Left renal cortex interstitium (tissue), 4 donors: ENCODE measurements at places on chromosomes 6 and 20.

DNA sequence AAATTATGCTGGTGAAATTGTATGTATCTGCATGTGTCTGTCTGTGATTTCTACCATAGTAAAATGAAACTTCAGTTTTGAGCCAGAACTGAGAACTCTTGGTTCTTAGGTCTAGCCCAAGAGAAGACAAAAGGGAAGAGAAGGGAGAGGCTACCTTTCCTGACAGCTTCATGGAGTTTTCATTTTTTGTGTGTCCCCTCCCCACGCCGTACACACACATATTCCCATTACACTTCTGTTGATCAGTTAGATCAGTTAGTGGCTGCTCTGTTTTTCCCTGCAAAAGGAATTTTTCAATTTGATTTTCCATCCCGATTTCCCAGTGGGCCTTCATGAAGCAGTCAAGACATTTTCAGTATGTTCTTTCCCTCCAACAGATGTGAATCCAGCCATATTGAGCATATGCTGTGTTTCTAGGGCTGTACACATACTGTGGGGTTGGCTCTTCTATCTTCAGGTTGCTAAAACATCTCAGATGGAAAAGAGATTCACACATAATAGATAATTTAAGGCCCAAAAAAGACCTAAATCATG, 52.5 kb downstream of the HIVEP1 start:
- no peak for DNase-seq

DNA sequence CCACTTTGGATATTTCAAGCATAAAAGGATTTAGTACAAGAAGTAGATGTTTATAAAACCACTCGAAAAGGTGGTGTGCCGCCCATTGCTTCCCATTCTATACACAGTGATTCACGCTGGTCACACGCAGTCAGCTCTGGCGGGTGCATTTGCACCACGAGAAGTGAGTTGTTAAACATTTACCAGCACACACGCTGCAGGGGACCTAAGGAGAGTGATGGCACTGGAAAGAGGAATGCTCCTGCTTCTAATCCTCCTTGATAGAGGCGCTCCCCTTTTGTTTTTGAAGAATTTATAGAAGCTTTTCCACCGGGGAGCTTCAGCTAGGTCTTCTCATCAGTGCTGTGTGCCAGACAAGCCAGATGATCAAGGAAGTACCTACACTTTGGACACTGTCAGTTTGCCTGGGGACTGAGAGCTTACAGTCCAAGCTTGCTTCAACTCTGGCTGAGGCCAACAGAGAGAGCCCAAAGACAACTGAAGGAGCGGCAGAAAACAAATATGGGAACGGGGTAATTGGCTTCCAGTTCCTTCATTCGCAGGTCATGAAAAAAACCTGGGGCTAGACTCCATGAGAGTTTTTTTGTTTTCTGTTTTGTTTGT, 31.2 kb downstream of the MUC22 start:
- no peak for DNase-seq

DNA sequence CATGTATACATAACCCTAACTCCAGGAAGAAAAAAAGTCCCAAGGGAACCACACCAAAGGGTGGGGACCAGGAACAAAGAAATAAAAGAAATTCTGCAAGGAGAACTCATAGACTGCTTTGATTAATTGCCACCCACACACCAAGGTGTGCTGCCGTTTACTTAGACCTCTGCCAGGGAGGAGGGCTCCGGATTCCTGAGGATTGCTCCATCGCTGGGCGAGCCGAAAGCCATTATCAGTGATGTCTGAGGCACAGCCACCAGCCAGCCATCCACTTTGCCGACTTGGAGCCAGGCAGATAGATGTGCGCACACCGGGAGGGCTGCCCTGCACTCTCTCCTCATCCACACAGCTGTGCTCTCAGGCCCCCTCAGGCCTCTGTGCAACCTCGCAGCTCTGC, 272.7 kb upstream of the FOXQ1 start:
- DNase-seq: no peak

- DNase-seq: no peak
Observed at GRCh38 chr20:1724901-1725300, 67.3 kb upstream of the SIRPG start.

GRCh38 chr6:52566853-52567279, 10.0 kb downstream of the TRAM2 start:
- no peak for DNase-seq

- DNase-seq: no peak
Observed at GRCh38 chr6:168584671-168585070, 143.7 kb downstream of the SMOC2 start.

DNA sequence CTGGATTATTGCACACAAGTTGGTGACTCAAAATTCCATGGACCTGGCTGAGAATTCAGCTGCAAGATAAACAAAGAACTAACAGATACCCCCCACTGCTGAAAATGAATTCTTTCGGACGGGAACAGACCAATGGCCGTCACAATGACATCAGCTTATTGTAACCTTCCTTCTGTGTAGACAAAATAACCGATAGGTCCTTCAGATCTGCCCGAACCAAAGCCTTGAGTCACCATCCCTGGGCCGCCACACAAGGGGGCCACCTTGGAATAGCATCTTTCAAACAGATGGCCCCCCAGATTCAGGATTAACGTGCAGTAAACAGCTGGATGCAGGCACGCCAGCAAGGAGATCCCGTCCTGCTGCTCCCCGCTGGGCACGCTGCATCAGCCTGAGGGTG, 214.0 kb upstream of the EXOC2 start:
- DNase-seq: no peak

DNA sequence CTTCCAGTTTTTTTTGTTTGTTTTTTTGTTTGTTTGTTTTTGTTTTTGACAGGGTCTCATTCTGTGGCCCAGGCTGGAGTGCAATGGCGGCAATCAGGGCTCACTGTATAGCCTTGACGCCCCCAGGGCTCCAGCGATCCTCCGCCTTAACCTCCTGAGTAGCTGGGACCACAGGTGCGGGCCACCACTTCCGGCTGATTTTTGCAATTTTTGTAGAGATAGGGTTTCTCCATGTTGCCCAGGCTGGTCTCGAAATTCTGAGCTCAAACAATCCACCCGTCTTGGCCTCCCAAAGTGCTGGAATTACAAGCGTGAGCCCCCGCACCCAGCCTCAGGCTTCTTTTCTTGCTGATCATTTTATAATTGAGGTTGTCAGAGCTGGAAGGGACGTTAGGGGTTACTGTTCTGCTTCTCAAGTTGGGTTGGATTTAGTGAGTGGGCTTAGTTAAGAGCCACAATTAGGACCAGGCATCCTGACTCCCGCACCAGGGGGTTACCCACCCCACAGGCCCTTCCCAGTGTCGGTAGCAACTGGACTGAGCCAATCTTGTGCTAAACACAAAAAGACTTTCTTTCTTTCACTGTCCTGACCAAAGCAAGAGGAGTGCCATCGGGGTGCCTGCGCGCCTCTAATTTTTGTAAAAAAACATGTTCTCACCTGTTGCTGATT, 13.1 kb upstream of the ZSCAN9 start:
- no peak for DNase-seq

GRCh38 chr6:157235600-157236039, 87.7 kb downstream of the TMEM242 start:
- DNase-seq: no peak

DNA sequence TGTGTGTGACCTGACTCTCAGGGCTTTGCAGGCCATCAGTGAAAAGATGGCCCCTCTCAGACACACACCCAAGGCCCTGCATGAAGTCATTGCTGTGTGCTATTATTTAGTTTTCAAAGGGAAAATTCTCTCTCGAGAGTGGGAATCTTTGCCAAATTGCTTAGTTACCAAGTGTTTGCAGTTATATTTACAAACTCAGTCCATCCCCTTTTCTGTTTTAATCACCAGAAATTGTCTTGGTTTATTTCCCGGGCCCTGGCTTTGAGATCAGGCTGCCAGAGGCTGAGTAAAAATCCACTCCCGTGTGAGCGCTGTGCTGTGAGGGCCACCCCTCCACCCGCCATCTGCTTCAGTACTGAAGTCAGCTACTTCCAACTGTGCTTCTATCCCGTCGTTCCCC, 163.1 kb downstream of the SOD2 start:
- DNase-seq: no peak

GRCh38 chr6:141669141-141669540, 463.6 kb upstream of the GJE1 start:
- DNase-seq: no peak

DNA sequence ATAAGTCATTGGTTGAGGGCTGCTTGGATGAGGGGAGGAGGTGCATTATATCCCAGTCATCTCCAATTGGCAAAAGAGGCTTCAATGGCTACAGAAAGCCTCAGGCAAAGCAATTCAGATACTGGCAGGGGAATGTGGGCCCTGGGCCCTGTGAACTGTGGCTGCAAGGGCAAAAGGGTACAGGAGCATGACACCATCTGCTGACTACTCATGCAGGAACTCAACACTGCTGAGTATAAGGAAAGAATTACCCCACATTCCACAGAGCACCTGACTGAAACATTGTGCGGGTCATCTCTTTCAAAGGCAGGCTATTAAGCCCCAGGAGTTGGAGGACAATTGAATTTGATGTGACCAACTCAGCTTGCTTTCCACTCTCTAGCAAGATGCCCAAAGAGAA, 92.1 kb upstream of the SPTLC3 start:
- DNase-seq: peak; percentile 41

- no peak for DNase-seq
Observed at GRCh38 chr6:47043286-47043685, 1.2 kb upstream of the ADGRF1 start.

GRCh38 chr6:110849781-110850180, 24.8 kb upstream of the AMD1 start:
- DNase-seq: no peak

- DNase-seq: no peak
Observed at GRCh38 chr6:41618598-41618997, 19.7 kb upstream of the MDFI start.

GRCh38 chr6:161434921-161435747, 161.3 kb upstream of the AGPAT4 start:
- no peak for DNase-seq

- DNase-seq: no peak
Observed at GRCh38 chr6:113626475-113626874, 230.7 kb upstream of the MARCKS start.

- no peak for DNase-seq
Observed at GRCh38 chr6:28537065-28537464, 11.4 kb downstream of the GPX5 start.

- no peak for DNase-seq
Observed at GRCh38 chr6:3569816-3570215, 113.0 kb upstream of the SLC22A23 start.

DNA sequence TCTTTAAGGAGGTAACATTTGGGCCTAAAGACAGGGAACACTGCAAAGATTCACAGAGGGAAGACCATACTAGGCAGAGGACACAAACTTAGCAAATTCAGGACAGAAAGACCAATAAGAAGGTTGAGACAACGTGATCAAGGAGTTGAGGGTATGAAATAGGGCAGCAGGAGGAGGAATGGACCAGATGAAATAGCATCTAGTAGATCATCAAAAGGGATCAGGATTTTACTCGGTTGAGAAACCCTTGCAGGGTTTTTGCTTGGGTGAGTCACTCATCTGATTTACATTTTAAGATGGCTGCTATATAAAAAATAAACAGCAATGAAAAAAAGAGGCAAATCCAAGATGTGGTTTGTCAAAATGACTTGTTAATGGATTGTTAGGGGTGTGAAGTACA, 4.7 kb downstream of the BCLAF1 start:
- no peak for DNase-seq

DNA sequence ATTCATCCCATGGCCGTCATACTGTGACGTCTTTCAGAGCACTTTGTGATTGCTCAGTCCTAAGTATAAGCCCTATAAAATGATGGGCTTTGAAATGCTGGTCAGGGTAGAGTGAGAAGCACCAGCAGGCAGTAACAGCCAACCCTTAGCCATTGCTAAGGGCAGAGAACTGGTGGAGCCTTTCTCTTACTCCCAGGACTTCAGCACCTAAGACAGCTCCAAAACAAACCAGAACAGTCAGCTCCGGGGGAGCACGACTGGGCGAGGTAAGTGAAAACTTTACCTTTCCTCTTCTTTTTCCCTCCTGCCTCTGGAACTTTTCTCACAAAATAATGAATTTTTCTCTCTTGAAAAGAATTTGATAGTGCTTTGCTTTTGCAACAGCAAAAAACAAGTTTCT, at the start of gene VIP:
Gene VIP (plus strand): TSS at position 104 of the 400 bp plus-strand sequence. CDS start 1,381 bp downstream, outside the sequence.
- peak; percentile 3 for DNase-seq

- no peak for DNase-seq
Observed at GRCh38 chr6:21115111-21115510, 478.4 kb upstream of the SOX4 start.

GRCh38 chr6:29251736-29252135, 49.8 kb upstream of the OR14J1 start:
- no peak for DNase-seq

DNA sequence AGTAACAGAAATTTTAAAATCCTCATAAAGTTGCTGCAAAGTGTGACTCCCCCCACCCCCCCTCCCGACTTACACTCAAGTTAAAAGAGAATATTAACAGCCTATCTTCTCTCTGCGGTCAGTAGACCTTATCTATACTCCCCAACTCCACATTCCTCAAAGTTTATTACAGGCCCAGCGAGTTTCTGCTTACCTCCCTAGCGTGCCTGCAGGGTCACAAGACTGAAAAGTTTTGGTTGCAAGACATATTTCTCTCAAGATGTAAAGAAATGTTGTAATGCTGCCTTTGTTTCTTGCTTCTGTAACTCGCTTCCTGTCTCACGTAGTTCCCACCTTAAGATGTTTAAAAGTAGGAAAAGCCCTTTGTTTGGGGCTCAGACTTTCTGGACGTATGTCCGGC, 699.6 kb downstream of the PHF3 start:
- DNase-seq: no peak

DNA sequence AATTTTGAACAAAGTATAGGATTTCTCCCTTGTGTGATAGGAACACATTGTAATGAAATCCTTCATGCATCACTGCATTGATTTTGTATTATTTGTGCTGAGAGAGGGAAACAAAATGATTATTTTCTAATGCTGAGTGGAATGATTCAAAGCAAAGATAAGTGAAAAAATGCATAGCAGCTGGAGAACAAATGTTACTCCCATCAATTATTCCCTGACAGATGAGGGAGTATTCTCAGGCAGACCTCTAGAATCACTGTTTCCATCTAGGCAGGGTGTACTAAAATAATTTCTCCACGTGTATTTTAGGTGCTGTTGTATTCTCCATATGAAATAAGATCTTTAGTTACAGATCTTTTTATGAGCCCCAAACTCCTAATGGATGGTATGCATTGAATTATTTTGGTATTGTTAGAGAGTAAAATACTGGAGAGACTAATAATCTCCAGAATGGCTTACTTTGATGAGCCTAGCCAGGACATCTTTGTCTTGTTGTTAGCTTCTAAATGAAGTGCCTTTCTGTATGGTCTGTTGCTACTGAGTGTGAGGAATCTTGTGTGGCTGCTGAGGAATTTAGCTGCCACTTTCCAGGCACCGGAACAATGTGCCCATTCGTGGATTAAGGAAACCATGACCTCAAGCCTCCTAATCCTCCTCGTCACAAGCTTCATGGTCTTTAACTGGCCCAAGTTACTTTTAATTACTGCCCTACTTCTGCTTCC, 39.6 kb downstream of the RNF217 start:
- no peak for DNase-seq
